ENCODE measurements at places on chromosomes 3 and 15. TPM values are rescaled to one million over a fixed set of nuclear protein-coding genes. Genes with fewer than 3 reads are reported as not detected.

Gene GP5
- not detected for total RNA-seq

Gene ARPIN
- 5.5 TPM for total RNA-seq

Gene SERPINI2
- not detected for total RNA-seq

Gene TBC1D23
- 34.7 TPM for total RNA-seq

Gene LRTM1
- total RNA-seq = not detected

Gene MAGI1
- 65.7 TPM for total RNA-seq

DNA sequence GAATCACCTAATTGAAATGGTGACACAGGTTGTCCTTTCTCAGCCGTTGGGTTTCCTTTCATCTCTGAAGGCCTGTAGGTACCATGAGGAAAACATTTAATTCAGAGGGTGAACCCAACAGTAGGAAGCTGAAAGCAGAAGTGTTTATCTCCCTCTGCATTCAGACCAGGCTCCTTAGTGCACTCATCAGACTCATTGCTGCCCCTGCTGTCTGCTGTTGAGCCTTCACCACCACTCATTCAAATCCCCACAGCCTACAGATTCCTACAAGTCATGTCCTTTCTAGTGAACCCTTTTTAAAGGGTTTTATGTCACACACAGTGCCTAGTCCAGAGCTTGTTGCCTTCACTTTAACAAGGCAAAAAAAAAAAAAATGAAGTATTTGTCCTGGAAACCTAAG lies 13.4 kb downstream of the WDR48 start:
- H3K27ac ChIP-seq = no peak overlapping the region
- H3K4me1 ChIP-seq = no peaks in the 10 kb centered on the region
- no peak overlapping the region for H3K4me3 ChIP-seq
- DNase-seq = peak; percentile 63
- H3K27me3 ChIP-seq = no peaks in the 10 kb centered on the region

- peak overlapping the region; percentile 59 for H3K27ac ChIP-seq
- H3K4me3 ChIP-seq = no peak overlapping the region
- H3K27me3 ChIP-seq = no peaks in the 10 kb centered on the region
- no peak for DNase-seq
- peaks cover 11% of the 10 kb centered on the region for H3K36me3 ChIP-seq
Observed at GRCh38 chr15:99155961-99156443, 51.1 kb downstream of the SYNM start.

DNA sequence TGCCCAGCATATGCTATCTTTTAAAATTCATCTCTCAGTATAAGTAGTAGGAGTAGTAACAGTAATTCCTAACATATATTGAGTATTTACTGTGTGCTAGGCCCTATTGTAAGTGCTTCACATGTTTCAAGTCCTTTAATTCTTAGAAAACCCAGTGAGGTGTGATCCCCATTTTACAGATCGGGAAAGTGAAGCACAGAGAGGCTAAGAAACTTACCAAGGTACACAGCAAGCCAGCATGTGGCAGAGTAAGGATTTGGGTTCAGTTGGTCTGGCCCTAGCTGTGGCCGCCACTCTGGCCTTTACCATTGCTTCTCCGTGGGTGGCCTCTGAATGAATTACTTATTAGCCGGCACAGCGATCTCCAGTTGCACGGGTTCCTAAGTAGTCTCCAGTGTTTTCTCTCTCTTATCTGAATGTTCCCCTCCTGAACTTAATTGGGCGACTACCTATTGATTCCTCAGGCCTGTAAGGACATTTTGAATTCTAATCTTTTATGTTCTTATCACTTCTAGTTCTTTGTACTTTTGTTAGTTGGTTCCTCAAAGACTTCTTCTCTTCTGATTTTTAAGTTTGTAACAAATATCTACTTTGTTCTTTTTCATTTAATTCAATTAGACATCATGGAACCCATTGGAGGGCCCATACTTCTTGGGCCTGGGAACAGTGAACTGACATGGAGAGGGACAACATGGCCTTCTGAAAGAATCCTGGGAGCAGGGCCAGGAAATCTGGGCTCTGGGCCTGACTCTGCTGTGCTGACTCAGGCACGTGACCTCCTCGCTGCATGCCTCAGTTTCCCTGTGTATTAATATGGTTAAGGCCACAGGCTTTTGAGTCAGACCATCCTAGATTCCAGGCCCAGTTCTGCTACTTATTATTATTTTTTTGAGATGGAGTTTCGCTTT lies 11.6 kb downstream of the CLCN2 start:
- H3K27me3 ChIP-seq = no peaks in the 10 kb centered on the region
- 0 out of 2 replicates have a peak, but pooled peaks cover 2% of the 10 kb centered on the region for H3K4me1 ChIP-seq
- no peak overlapping the region for H3K27ac ChIP-seq
- DNase-seq = no peak
- H3K36me3 ChIP-seq = peaks cover 35% of the 10 kb centered on the region
- H3K4me3 ChIP-seq = no peak overlapping the region

GRCh38 chr3:123877965-123878364 lies 6.2 kb downstream of the MYLK start:
- no peak for DNase-seq
- no peaks in the 10 kb centered on the region for H3K4me1 ChIP-seq
- H3K36me3 ChIP-seq = 0 out of 3 replicates have a peak, but pooled peaks cover 2% of the 10 kb centered on the region
- peaks cover 4% of the 10 kb centered on the region for H3K27me3 ChIP-seq

DNA sequence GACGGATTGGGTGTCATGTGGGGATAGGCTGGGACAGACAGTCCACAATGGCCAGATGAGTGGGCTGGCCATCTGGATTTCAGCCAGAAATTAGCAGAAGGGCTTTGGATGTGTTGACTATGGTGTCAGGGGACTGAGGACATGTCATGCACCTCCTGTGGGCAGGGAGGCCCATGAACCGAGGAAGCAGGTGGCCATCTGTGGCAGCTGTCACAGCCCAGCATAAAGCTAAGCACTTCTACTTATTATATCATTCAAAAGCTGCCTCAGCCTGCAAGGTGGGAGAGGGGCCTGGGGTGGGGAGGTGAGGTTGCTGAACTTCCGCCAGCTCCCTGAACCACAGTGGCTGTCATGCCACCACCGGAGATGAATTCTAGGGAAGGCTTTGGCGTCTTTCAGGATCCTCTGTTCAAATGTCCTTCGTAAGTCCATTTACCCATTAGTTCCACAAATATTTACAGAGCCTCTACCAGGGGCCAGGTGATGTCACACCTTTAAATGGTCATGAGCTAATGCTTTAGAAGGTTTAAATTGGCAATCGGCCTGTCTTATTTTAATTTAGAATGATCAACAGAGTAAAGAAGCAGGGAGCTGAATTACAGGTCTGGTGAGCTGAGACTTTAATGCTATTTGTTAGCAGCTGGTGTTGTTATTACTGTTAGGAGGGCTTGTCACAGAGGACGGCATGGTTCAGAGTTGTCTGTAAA lies 23.6 kb upstream of the CAV3 start:
- H3K27ac ChIP-seq = no peak overlapping the region
- H3K4me1 ChIP-seq = no peaks in the 10 kb centered on the region
- DNase-seq = no peak
- H3K27me3 ChIP-seq = peaks cover 47% of the 10 kb centered on the region
- no peaks in the 10 kb centered on the region for H3K36me3 ChIP-seq
- no peak overlapping the region for H3K4me3 ChIP-seq

- H3K27me3 ChIP-seq = no peaks in the 10 kb centered on the region
- peaks cover 25% of the 10 kb centered on the region for H3K4me1 ChIP-seq
- no peak overlapping the region for H3K27ac ChIP-seq
- no peak overlapping the region for H3K4me3 ChIP-seq
- DNase-seq = no peak
- H3K36me3 ChIP-seq = no peaks in the 10 kb centered on the region
Observed at GRCh38 chr3:194130807-194131589, 5.0 kb upstream of the HES1 start.

GRCh38 chr3:111758642-111759041 lies 100.4 kb upstream of the PHLDB2 start:
- no peak overlapping the region for H3K27ac ChIP-seq
- DNase-seq = no peak
- no peak overlapping the region for H3K4me3 ChIP-seq
- no peaks in the 10 kb centered on the region for H3K27me3 ChIP-seq
- no peaks in the 10 kb centered on the region for H3K4me1 ChIP-seq
- H3K36me3 ChIP-seq = no peaks in the 10 kb centered on the region

DNA sequence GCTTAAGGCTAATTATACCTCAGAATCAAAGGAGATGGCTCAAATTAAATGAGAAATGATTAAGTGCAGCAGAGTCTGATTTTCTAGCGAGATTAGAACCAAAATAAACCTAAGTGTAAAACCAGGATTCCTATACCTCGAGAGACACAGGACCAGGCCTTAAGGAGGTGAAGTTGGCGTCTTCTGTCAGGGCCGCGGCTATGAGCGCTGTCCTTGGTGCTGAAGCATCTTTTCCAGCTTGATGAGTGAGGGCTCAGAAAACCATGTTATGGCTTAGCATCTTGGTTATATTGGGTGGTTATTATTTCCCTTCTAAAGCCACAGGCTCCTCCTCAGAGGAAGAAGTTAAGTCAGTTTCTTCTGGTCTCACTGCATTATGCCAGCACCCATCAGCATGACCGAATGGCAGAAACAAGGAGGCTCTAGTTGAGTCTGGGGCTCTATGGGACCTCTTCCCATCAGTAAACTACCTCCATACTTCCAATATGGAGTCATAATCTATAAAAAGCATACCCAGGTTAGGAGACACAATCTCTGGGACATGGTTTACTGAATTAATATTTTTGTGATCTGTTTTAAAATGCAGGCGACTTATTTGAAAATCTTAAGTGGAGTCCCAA lies 120.1 kb upstream of the NMNAT3 start:
- no peaks in the 10 kb centered on the region for H3K27me3 ChIP-seq
- no peak overlapping the region for H3K4me3 ChIP-seq
- no peak overlapping the region for H3K27ac ChIP-seq
- peak; percentile 46 for DNase-seq
- H3K36me3 ChIP-seq = no peaks in the 10 kb centered on the region
- H3K4me1 ChIP-seq = no peaks in the 10 kb centered on the region

GRCh38 chr15:101187820-101188636 lies 63.8 kb downstream of the CHSY1 start:
- H3K27me3 ChIP-seq = no peaks in the 10 kb centered on the region
- H3K4me1 ChIP-seq = peaks cover 12% of the 10 kb centered on the region
- no peak overlapping the region for H3K4me3 ChIP-seq
- H3K36me3 ChIP-seq = peaks cover 3% of the 10 kb centered on the region
- no peak overlapping the region for H3K27ac ChIP-seq

GRCh38 chr3:97895216-97895615 lies 73.4 kb downstream of the CRYBG3 start:
- peaks cover 3% of the 10 kb centered on the region for H3K4me1 ChIP-seq
- H3K4me3 ChIP-seq = no peak overlapping the region
- H3K36me3 ChIP-seq = no peaks in the 10 kb centered on the region
- no peak overlapping the region for H3K27ac ChIP-seq
- no peaks in the 10 kb centered on the region for H3K27me3 ChIP-seq
- DNase-seq = no peak
